ENCODE measurements at places on chromosomes 5 and 9.

- no peak for DNase-seq
Observed at GRCh38 chr5:163759000-163759704, 253.7 kb downstream of the MAT2B start.

- no peak for DNase-seq
Observed at GRCh38 chr9:4349816-4350418, 50.0 kb upstream of the GLIS3 start.

DNA sequence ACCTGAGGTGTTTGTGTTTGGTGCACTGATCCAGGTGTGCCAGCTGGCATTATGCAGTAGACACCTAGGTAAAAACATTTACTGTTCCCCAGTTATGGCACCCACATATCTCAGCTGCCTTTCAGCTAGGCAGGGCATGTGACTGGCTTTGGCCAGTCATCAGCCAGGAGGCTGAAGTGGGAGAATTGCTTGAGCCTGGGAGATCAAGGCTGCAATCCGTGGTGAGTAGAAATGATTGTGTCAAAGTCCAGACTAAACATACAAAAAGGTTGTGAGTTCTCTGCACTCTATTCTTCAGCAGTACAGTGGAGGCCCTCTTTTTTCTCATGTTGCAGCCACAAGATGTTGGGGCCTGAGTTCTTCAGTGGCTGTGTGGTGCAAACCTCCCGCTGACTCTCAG, 3.2 kb upstream of the FBLL1 start:
- no peak for DNase-seq

DNA sequence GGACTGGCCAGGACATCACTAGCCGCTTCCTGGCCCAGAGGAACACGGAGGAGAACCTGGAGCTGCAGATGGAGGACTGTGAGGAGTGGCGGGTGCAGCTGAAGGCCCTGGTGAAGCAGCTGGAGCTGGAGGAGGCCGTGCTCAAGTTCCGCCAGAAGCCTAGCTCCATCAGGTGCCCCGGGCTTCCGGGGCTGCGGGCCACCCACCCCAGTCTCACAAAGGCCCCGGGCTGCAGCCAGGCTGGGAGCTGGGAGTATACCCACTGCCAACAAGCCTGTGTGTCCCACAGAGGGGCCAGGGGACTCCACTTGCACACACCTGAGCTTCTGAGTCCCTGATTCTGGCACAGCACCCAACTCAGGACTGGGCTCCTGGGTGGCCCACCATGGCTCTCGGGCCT, 1.7 kb upstream of the RABL6 start:
- no peak for DNase-seq

- no peak for DNase-seq
Observed at GRCh38 chr5:129460672-129460935, 506 bp downstream of the ADAMTS19 start.

DNA sequence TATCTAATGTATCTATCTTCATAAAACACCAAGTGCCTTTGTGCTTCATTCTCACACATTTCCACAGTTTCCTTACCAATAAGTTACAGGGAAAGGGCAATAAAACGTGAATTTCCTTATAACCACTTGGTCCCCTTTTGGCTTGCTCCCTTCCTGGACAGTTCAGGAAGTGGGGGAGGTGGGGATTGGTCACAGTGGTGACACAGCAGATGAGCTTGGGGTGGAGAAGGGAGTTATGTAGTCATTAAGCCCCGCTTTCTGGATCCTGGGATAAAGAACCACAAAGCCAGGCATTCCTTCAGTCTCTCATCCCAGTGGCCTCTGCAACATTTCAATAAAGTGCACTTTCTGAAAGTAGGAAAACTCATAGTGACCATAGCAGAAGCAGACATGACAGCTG, 47.1 kb upstream of the FYB1 start:
- no peak for DNase-seq

GRCh38 chr9:72925126-72925789, 27.6 kb downstream of the ALDH1A1 start:
- no peak for DNase-seq

DNA sequence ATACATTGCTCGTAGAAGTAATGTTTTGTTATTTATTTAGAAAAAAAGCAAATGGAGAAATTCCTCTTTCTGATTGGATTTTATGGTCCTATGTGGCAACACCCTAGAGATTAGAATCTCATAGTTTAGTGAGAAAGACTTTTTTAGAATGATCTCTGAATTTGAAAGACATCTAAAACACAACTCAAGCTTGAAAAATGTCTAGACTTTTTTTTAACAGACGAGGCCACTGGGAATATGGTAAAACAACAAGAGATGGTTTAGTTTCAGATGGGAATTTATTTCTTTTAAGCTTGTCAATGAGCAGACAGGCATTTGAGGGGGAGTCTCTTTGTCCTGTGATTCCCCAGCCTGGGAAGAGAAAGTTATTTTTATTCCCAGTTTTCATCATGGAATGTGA, 122.1 kb downstream of the NTRK2 start:
- no peak for DNase-seq

DNA sequence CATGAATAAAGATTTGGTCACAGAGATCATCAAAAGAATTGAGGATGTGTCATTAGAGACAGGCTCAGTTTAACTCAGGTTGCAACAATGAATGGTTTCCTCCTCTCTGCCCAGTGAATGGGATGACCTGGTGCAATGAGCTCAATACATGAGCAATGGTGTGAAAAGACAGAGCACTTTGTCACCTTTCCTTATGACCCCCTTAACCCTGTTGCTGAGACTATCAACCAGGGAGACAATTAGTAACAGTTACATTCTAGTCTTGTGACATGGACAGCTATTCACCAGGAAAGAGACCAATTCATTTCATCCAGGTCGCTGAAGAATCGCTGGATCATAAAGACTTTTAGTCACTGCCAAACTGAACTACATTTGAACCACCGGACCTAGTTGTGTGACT, 19.9 kb upstream of the CDH6 start:
- no peak for DNase-seq

- DNase-seq: no peak
Observed at GRCh38 chr9:98222885-98223691, 30.7 kb upstream of the CORO2A start.

GRCh38 chr5:172188893-172189692, 1.1 kb upstream of the STK10 start:
- DNase-seq: no peak

DNA sequence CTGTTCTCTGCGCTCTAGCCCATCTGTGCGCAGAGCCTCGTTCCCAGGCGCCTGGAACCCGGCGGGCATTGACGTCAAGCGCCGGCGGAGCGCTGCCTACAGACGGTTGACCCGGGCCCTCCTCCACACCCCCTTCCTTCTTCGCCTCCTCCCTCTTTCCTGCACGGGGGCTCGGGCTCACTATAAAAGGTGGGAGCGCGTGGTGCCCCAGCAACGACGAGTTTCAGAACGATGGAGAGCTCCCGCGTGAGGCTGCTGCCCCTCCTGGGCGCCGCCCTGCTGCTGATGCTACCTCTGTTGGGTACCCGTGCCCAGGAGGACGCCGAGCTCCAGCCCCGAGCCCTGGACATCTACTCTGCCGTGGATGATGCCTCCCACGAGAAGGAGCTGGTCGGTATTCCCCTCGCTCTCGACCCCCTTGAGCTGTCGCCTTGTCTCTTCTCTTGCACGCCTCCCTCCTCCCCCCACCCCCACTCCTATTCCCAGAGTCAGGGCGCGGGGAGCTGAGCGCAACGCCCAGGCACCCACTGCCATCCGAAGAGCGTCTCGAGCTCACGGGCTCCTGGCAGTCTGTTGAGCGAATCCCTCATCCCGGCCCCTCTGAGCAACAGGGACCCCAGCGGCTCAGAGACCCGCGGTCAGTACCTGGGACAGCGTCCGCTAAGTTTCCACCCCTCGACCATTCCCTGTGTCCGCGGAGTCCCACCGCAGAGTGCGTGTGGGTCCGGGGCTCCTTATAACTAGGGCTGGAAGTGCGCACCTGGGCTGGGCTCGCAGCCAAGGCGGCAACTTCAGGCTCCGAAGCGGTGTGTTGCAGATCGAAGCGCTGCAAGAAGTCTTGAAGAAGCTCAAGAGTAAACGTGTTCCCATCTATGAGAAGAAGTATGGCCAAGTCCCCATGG, at the start of gene CARTPT:
Gene CARTPT, plus strand, starts transcription at position 213 of the 902 bp plus-strand sequence. Its CDS starts 19 bp downstream, at position 232.
- DNase-seq: no peak

- no peak for DNase-seq
Observed at GRCh38 chr5:97657239-97657638, 474.2 kb upstream of the RIOK2 start.

DNA sequence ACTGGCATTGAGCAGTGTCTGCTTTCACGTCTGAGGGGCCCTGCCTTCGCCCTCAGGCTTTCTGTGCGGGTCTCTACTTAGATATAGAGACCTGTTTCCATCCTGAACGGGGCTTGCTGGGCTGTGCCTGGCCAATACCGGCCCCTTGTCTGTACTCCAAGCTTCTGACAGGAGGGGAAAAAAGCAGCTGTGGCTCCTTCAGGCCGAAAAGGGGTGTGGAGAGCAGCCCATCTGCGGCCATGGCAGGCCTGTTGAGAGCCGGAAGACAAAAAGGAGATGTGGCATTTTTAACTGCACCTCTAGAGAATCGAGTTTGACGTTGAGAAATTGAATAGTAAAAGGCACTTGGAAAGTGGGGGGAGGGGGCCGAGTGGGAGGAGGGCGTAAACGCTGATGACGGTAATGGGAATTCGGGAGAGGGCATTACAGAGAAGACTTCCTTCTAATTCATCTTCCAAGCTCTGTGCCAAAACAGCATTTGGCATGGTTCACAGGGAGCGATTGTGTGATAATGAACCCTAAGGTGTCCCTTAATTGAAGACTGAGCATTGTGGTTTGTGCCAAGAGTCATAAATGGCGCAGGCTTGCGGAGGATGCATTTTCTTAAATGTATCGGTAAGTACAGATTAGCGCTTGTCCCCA, 25.1 kb upstream of the PRDM12 start:
- no peak for DNase-seq

DNA sequence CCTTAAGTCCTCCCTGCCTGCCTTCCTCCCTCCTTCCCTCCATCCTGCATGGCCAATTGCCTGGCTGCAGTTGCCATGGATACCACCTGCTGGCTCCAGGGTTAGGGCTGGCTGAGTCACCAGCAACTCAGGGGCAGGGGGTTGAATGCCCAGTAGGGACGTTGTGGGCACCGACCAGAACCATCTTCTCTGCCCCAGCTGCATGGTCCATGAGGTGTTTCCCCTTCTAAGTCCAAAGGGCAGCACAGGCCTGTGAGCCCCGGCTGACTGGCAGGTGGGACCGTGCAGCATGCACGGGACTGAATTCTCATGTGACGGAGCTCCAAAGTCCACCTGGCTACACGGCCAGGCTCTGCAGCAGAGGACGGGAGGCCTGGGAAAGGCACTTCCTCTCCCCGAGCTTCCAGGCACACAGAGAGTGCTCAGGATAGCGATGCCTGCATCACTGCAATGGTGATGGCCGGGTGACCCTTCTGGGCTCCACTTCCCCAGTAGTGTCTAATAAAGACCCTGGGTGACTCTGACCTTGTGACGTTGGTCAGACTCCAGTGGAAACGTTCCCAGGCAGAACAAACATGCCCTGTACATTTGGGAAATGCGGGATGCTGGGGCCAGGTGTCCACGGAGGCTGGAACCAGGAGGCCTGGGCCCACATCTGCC, 5.7 kb downstream of the ASS1 start:
- DNase-seq: no peak

- DNase-seq: peak; percentile 68
Observed at GRCh38 chr9:129483415-129484351, 137.2 kb downstream of the C9orf50 start.

DNA sequence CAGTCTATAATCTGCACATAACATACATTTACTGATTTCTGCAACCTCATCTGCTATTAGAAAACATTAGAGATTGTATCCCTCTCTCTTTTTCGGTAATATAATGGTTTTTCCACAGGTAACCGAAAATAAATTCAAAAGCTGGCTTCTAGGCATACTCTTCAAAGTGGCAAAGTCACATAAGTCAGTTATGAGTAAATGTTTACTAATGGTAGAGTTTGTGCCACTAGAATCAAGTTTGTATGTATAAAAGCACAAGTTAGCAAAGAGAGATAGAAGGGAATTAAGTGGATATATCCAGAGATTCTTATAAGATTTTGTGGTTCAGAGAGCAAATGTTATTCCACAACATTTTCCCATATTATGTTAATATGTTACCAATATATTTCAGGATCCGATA, 86.9 kb downstream of the MYO10 start:
- DNase-seq: no peak

DNA sequence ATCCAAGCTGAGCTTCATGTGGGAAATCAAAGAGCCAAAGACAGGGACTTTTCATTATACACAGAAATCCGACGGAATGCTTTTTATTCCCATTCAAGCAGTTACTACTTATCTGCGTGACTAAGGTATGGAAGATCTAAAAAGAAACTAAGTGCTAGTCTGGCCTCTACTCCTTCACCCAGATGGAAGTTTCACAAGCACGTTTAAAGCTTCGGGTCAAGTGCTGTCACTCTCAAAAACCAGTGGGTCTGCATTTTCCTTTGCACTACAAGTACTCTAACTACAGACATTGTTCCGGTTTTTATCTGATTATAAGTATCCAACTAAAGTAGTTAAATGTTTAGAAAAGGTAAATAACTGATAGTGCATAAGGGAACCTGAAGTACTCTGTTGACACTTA, 13.7 kb upstream of the MTAP start:
- DNase-seq: no peak

DNA sequence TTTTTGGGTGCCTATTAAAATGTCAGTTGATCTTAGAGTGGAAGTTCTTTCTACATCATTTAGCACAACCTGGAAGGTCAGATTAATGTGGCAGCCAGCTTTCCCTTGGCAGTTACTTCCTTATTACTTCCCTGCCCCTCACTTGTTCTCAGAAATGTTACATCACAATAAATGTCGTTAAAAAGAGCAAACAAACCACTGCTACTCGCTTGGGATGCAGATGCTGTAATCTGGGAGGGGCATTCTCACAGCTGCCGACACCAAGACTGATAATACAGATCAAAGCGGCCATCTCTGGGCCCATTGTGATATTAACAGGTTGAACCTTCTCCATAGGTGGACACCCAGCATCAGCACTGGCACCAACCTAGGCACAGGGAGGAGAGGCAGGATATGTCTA, 29.3 kb downstream of the PLAC8L1 start:
- DNase-seq: no peak

GRCh38 chr9:107175816-107176435, 107.2 kb upstream of the RAD23B start:
- no peak for DNase-seq

GRCh38 chr9:130794923-130795495, 40.0 kb upstream of the ABL1 start:
- DNase-seq: no peak

DNA sequence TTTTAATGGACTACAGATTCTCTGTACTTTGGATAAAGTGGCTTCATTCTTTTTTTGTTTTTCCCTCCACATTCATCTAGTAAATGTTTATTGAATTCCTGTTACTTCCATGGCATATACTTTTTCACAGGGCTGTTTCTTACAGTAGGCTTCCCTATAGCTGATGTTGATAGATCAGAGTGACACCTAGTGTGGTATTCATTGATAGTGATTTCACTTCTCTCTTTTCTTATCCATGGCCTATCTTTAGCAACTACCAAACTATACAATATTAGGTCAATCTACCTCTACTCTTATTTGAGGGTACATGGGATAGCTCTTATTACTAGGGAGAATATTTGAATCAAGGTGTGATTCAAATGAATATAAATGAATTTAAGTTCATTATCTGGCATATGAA, 35.8 kb downstream of the FSD1L start:
- no peak for DNase-seq

Measured in activated naive CD4-positive, alpha-beta T cell treated with anti-CD3 and anti-CD28 coated beads for 36 hours (primary cell).